A549 treated with RU486 at 1 μM for 4 hours (cell line): ENCODE measurements at places on chromosomes 3 and 15. TPM values are rescaled to one million over a fixed set of nuclear protein-coding genes. Genes with fewer than 3 reads are reported as not detected.

Gene CELF6
- 0.08 to 0.15 TPM (median 0.11 TPM) in 5 replicates for total RNA-seq

Gene INSYN1
- total RNA-seq = 1.2 to 2.4 TPM (median 2.0 TPM) in 5 replicates

Gene DNAH12
- 0.02 to 0.13 TPM (median 0.04 TPM) in 3 of 5 replicates, not detected in the others for total RNA-seq

Gene PSTPIP1
- total RNA-seq = not detected in 5 replicates

Gene WDR93
- total RNA-seq = 0.15 to 0.17 TPM (median 0.15 TPM) in 3 of 5 replicates, not detected in the others

Gene SOX2
- 0.76 to 1.0 TPM (median 0.87 TPM) in 5 replicates for total RNA-seq

Gene MESP1
- total RNA-seq = 2.1 to 6.8 TPM (median 6.1 TPM) in 5 replicates

Gene TP63
- 0.28 to 0.70 TPM (median 0.43 TPM) in 5 replicates for total RNA-seq

Gene LYZL4
- not detected in 5 replicates for total RNA-seq
